Activated CD4-positive, alpha-beta memory T cell treated with anti-CD3 and anti-CD28 coated beads, Interleukin-2, amount 10 ng/mL, durations not matched to agents 7 days and 5 days (primary cell): ENCODE measurements at places on chromosomes 6 and 20. TPM values are rescaled to one million over a fixed set of nuclear protein-coding genes. Genes with fewer than 3 reads are reported as not detected.

DNA sequence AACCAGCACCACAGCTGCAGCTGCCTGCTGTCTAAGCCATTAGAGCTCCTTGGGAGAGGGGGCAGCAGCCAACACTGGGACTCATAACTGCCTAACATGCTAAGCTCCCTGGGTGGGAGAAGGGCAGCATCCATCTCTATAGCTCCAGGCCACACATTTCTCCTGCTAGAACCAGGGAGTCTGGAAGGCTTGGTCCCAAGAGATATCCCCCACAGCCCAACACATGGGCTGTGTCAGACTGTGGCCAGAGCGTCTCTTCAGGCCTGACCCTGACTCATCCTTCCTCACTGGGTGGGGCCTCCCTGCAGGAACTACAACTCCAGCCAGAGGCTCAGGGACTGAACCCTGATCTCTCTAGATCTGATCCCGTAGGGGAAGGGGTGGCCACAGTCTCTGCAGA lies 411.1 kb downstream of the HDGFL1 start:
- no peaks in the 10 kb centered on the region for H3K4me1 ChIP-seq
- no peak overlapping the region for H3K4me3 ChIP-seq
- DNase-seq, result no peak
- H3K27me3 ChIP-seq, result no peaks in the 10 kb centered on the region

Gene IL17F
- total RNA-seq, result 12.6 TPM

- H3K4me3 ChIP-seq, result no peak overlapping the region
- H3K36me3 ChIP-seq, result no peaks in the 10 kb centered on the region
- H3K4me1 ChIP-seq, result no peaks in the 10 kb centered on the region
- no peak overlapping the region for H3K27ac ChIP-seq
- DNase-seq, result no peak
Observed at GRCh38 chr20:43534791-43535350, 24.0 kb upstream of the SGK2 start.

- H3K27ac ChIP-seq, result no peak overlapping the region
- no peak overlapping the region for H3K4me3 ChIP-seq
- H3K27me3 ChIP-seq, result no peaks in the 10 kb centered on the region
- DNase-seq, result no peak
- H3K4me1 ChIP-seq, result no peaks in the 10 kb centered on the region
Observed at GRCh38 chr20:11372876-11373790, 544.6 kb upstream of the BTBD3 start.

- no peak overlapping the region for H3K27ac ChIP-seq
- no peaks in the 10 kb centered on the region for H3K4me1 ChIP-seq
- no peak for DNase-seq
- H3K36me3 ChIP-seq, result no peaks in the 10 kb centered on the region
Observed at GRCh38 chr6:41668968-41669367, 30.7 kb downstream of the MDFI start.

DNA sequence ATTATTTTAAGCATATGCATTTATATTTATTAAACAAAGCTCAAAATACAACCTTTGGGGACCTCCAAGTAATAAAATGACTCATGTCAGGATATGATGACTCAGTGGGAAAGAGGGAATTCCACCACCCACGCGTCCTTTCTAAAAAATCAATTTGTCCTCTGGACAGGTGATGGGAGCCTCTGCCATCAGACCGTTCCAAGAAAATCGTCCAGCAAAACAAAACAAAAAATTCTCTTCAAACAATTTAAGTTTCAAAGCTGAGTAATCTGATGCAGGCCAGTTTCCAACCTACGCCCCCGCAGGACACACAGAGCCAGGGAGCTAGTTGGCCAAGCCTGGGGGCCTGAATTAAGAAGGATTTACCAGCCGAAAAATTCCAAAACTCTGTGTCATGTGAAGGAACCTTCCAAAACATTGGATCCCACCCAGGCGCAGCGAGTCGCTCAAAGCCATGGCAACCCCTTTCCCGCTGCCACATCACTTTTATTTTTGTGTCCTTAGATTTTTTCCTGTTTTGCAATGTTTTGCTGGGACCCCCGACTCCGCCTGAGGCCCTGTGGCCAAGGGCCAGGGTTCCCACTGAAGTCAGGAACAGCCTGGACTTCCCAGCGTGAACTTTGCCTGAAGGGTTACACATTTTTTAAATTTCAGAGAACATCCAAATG lies 95.3 kb downstream of the NFATC2 start:
- H3K27ac ChIP-seq, result no peak overlapping the region
- no peak for DNase-seq
- H3K4me1 ChIP-seq, result peaks cover 39% of the 10 kb centered on the region
- H3K4me3 ChIP-seq, result no peak overlapping the region
- no peaks in the 10 kb centered on the region for H3K27me3 ChIP-seq
- peaks cover 70% of the 10 kb centered on the region for H3K36me3 ChIP-seq

DNA sequence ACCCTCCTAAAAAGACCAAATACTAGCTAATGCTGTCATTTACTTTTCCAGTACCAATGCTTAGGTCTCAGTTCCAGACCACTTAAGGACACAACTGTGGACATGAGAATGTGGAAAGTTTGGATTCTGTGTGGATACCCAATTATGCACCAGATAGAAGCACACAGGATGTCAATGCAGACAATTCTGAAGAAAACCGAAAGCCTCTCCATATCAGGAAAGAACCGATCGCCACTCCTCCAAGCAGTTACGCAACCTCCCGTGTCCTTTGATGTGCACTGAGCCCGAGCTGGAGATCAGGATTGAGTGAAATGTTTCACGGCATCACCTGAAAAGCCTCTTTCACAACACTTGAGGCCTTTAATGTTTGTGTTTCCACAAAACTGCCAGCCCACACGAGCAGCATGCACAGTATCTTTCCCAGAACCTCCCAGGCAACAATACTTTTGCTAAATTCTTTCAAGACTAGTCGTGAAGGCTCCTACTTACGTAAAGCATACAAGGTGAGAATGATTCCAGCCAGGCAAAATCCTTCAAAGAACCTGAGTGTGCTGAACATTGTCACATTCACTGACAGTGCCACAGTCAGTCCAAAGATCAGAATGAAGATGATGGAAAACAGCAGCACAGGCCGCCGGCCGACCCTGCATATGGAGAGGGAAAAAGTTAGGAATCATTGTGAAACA lies 47.0 kb downstream of the SLC22A23 start:
- H3K4me1 ChIP-seq, result peaks cover 2% of the 10 kb centered on the region
- H3K27ac ChIP-seq, result no peak overlapping the region
- H3K36me3 ChIP-seq, result no peaks in the 10 kb centered on the region
- no peak overlapping the region for H3K4me3 ChIP-seq

Gene AURKA
- total RNA-seq, result 95.4 TPM

- no peaks in the 10 kb centered on the region for H3K27me3 ChIP-seq
- no peaks in the 10 kb centered on the region for H3K4me1 ChIP-seq
- H3K4me3 ChIP-seq, result no peak overlapping the region
- no peak for DNase-seq
- no peak overlapping the region for H3K27ac ChIP-seq
Observed at GRCh38 chr20:23884136-23884770, 4.7 kb upstream of the CST5 start.

DNA sequence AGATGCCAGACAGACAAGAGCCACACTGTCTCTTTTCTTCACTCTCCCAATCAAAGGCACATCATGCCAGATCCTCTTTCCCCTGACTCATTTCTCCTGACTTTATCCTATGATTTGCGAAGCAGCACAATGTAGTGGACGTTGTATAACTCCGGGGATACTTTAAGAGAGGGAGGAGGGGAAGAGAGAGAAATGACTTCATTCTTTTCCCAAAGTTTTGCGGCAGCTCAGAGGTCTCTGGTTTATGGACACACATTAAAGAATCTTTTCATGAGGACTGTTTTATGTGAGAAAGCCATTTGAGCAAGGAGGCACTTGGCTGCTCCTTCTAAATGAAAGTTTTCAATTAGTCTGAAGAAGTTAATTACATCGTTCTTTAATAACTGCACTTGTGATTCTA lies 75.1 kb upstream of the MC3R start:
- H3K36me3 ChIP-seq, result no peaks in the 10 kb centered on the region
- no peak overlapping the region for H3K27ac ChIP-seq
- no peak overlapping the region for H3K4me3 ChIP-seq
- no peak for DNase-seq
- H3K27me3 ChIP-seq, result no peaks in the 10 kb centered on the region
- no peaks in the 10 kb centered on the region for H3K4me1 ChIP-seq

- H3K36me3 ChIP-seq, result no peaks in the 10 kb centered on the region
- no peak for DNase-seq
- no peak overlapping the region for H3K4me3 ChIP-seq
- H3K27ac ChIP-seq, result no peak overlapping the region
Observed at GRCh38 chr6:15796130-15796771, 133.4 kb upstream of the DTNBP1 start.

DNA sequence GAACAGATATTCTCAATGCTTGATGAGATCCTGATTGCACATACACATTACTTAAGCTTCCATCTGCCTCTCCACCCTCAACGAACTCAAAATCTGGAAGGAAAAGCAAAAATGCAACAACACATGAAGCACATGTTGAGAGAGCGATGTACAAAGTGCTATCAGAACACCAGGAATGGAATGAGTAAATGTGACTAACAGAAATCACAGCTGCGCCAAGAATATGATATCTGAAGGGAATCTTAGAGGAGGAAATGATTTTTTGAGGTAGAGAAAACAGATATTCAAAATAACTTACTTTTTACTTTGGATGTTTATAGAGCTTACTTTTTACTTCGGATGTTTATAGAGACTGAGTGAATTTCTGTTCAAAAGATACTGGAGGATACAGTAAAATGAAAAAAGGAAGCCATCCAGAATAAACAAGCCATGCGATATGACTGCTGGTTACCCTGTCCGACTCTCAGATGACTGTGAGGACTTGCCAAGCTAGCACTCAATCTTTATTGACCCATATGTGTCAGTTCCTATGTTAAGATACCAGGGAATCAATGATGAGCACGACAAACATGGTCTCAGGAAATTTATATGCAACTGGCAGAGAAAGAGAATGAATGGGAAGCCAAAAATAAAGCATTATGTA lies 102.0 kb downstream of the SMLR1 start:
- H3K27me3 ChIP-seq, result no peaks in the 10 kb centered on the region
- H3K27ac ChIP-seq, result no peak overlapping the region
- H3K36me3 ChIP-seq, result no peaks in the 10 kb centered on the region
- no peak for DNase-seq
- no peak overlapping the region for H3K4me3 ChIP-seq

- no peak overlapping the region for H3K4me3 ChIP-seq
- no peaks in the 10 kb centered on the region for H3K4me1 ChIP-seq
- no peaks in the 10 kb centered on the region for H3K36me3 ChIP-seq
- H3K27me3 ChIP-seq, result peaks cover 33% of the 10 kb centered on the region
- H3K27ac ChIP-seq, result no peak overlapping the region
Observed at GRCh38 chr6:148508401-148509041, 165.9 kb downstream of the SASH1 start.

DNA sequence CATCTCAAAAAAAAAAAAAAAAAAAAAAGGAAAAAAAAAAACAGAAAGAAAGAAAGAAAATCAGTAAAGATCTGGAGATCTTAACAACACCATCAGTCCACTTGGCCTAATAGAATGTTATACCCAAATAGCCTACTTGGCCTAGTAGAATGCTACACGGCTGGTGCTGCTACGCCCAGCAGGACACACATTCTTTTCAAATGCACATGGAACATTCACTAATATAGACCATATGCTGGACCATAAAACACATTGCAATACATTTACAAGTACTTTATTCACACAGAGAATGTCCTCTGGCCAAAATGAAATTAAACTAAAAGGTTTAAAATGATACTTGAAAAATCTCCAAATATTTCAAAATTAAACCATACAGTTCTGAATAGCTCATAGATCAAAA lies 80.0 kb upstream of the TNFAIP3 start:
- H3K36me3 ChIP-seq, result no peaks in the 10 kb centered on the region
- H3K27me3 ChIP-seq, result no peaks in the 10 kb centered on the region
- no peak for DNase-seq
- H3K4me1 ChIP-seq, result peaks cover 32% of the 10 kb centered on the region
- H3K4me3 ChIP-seq, result no peak overlapping the region
- no peak overlapping the region for H3K27ac ChIP-seq

DNA sequence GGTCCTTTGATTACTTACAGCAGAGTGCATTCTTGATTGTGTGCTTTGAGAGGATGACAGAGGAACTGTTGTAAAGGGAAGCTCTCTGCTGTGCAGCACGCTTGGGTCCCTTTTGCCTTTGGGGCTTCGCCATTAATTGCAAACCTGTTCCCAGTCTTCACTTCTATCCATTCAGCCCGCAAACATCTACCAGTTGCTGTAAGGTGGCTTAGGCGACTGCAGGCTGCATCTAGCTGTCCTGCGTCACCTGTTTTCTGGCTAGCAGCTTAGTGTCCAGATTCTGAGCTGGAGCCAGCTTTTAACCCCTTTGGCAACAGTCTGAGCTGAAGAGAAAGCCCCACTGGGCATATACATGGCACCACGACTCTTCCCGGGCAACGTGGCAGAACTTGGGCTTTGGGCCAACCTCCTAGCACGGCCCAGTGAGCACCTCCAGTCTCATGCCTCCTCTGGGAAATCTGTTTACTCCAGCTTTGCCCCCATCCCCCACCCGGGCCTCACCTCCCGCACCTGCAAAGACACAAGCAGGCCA lies 2.5 kb upstream of the FASTKD5 start:
- H3K4me1 ChIP-seq, result peaks cover 20% of the 10 kb centered on the region
- no peak overlapping the region for H3K4me3 ChIP-seq
- DNase-seq, result no peak
- H3K27me3 ChIP-seq, result peaks cover 2% of the 10 kb centered on the region

DNA sequence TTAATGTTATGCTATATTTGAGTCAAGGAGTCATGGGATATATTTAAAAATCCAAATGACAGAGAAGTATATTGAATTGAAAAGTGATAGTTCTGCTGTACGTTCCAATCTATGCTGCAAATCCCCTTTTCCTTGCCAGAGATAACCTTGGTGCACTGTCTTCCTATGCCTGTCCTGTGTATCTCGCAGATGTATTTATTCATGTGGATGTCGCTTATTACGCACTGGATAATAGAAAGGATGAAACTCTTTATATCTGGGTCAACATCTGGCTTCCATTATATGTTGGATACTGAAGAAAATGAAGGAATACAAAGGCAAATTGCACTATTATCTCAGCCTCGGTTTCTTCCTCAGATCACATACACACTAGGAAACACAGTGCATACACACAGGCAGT lies 331.3 kb downstream of the BCKDHB start:
- H3K4me3 ChIP-seq, result no peak overlapping the region
- DNase-seq, result no peak
- no peaks in the 10 kb centered on the region for H3K36me3 ChIP-seq
- H3K4me1 ChIP-seq, result no peaks in the 10 kb centered on the region
- H3K27ac ChIP-seq, result no peak overlapping the region

GRCh38 chr20:37226889-37227288 lies 34.7 kb downstream of the GHRH start:
- no peak overlapping the region for H3K27ac ChIP-seq
- no peak for DNase-seq
- no peaks in the 10 kb centered on the region for H3K27me3 ChIP-seq

Gene E2F1
- 60.0 TPM for total RNA-seq
